G401 (cell line): ENCODE measurements at places on chromosomes 2 and 18. TPM values are rescaled to one million over a fixed set of nuclear protein-coding genes. Genes with fewer than 3 reads are reported as not detected.

- DNase-seq = no peak
These were observed 164.0 kb downstream of the DTNA start for GRCh38 chr18:34873986-34874580.

DNA sequence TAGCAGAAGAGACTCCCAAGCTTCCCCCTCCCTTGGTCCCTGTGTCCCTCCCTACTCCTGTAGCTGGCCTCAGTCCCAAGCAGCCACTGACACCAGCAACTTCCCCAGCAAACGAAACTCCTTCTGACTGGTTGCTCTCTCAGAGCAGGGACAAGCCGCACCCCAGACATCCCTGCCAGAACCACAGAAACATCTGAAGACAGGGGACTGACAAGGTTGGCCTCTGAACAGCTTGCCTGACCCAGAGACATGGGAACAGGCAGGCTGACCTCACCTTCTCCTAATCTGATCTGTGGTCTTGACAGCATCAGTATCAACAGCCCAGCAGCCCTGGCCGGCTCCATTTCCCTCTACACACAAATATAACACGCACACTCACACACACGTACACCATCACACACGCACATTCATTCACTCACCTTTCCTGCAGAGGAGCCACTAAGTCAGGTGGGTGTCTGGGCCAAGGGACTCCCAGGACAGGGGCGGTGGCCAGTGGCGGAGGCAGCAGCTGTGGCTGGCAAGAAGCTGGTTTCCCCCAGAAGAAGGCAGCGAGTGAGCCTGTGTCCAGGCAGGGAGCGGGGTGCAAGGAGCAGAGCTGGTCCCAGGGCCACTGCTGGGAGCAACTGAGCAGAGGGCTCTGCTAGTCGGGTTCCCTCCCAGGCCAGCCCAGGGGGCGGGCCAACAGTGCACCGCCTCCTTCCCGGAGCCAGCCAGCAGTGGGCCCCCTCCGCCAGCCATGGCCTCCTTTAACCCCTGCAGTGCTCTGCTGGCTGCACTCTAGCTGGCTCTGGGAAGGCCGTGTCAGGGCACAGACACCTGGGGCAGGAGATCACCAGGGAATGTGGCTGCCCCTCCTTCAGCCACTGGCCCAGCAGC lies 59.1 kb downstream of the TNS1 start:
- DNase-seq = peak; percentile 13

KLHL41 gene
- total RNA-seq = 0.10 TPM in 1 of 2 replicates, not detected in the other

DNA sequence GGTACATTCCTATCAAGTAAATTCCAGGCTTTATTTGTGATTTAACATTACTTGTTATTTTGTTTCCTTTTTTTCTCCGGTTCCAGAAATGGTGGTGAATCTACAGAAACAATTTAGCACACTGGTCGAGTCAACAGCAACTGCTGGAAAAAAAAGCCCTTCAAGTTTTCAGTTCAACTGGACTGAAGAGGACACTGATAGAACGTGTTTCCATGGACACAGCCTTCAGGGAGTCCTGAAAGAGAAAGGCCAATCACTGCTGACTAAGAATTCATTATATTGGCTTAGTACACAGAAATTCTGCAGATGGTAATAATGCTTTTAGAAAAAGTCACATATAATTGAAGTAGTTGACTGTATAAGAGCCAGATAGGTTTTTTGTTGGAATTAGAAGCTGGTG lies 32.0 kb upstream of the GRHL1 start:
- no peak for DNase-seq

GCKR gene
- total RNA-seq = not detected in 2 replicates
